ENCODE measurements at places on chromosomes 12 and 14.

GRCh38 chr14:23183479-23183878, at the start of gene SLC7A8:
Gene SLC7A8 (minus strand): TSS chr14:23183660. CDS start chr14:23182914, 746 bp downstream.
- peak; percentile 66 for DNase-seq

DNA sequence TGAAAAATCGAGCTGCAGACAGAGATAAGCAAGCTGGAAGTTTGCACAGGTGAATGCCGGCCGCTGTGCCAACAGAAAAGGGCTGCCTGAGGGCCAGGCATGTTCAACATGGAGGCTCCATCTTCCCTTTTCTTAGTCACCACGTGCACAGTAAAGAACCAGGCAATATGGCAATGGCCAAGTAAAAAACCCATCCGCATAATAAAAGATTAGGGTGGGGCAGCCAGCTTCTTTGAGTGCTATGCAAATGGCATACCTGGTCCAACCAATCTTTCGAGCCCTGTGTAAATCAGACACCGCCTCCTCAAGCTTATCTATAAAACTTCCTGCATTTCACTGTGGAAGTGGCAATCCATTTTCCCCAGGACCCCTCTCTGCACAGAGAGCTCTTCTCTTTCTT, 16.7 kb downstream of the PNP start:
- no peak for DNase-seq

GRCh38 chr12:93626160-93626559, 51.0 kb upstream of the CRADD start:
- DNase-seq: no peak

DNA sequence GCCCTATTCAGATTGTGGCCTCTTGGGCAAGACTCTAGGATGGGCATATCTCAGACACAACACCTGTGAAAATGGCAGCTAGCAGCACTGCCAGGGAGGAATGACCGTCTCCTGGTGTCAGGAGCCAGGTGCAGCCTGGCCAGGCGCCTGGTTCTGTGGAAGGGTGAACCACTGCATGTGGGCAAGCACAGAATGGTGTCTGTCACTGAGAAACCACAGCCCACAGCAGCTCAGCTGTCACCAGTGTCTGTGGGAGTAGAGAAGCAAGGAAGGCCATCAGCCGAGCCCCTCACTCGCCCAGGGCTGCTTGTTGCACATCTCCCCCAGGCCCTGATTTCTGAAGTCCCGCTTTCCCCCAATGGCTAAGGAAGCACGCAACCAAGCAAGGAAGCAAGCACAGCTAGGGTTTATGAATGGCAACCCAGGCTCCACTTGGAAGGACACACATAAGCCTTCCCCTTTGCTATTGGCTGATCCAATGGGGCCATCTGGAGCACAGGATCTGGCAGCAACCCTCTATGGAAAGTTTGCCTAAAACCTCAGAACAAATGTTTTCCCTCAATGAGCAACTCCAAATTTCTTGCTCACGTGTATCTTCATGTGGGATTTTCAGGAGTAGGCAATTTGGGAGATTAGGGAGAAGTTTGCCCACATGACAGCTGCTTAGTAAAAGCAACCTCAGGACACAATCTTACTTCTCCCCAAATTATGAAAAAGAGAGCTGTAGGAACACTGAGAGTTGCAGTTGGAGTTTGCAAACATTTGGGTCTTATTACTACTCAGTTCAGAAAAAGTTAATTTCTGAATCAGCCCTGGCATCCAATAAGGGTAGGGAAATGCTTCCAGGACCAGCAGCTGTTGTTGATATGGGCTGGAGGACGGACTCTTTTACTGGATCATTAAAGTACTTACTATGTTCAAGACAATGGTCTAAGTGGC, 44.7 kb downstream of the GPHB5 start:
- no peak for DNase-seq

GRCh38 chr12:66239295-66239694, 50.3 kb downstream of the IRAK3 start:
- no peak for DNase-seq

GRCh38 chr14:85865701-85866100, 335.8 kb downstream of the FLRT2 start:
- no peak for DNase-seq

DNA sequence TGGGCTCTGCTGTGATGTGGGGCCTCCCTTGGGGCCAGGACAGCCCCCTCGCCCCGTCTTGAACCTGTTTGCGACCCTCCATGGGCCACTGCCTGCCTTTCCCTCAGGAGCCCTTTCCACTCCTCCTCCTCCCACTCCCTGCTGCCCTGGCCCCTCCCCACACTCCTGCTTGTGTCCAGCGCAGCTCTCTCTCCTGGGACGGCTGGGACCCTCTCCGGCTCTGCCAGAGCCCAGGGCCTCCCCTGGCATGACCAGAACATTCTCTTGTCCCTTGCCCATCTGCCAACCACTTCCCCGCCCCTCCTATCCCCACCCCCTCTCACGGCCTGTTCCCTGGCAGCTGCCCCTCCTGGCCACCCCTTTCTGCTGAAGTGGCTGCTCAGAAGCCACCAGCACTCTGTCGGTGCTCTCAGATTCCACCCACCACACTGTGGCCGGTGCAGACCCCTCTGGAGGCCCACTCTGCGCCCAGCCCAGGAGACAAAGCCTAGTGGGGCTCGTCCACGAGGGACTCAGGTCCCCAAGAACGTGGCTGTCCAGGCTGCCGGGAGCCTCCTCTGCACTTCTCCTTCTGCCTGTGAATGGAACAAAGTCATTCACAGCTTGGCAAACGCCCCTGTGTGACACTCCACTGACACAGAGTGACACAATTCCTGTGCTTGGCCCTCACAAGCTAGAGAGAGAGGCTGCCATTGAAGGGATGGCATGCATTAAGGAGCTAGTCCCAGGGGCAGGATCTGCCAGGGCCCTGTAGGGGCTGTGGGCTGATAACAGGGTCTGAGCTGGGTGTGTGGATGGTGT, 1.4 kb downstream of the ASPG start:
- no peak for DNase-seq

- DNase-seq: no peak
These were observed 7.2 kb upstream of the NAA30 start for GRCh38 chr14:57383125-57383745.

DNA sequence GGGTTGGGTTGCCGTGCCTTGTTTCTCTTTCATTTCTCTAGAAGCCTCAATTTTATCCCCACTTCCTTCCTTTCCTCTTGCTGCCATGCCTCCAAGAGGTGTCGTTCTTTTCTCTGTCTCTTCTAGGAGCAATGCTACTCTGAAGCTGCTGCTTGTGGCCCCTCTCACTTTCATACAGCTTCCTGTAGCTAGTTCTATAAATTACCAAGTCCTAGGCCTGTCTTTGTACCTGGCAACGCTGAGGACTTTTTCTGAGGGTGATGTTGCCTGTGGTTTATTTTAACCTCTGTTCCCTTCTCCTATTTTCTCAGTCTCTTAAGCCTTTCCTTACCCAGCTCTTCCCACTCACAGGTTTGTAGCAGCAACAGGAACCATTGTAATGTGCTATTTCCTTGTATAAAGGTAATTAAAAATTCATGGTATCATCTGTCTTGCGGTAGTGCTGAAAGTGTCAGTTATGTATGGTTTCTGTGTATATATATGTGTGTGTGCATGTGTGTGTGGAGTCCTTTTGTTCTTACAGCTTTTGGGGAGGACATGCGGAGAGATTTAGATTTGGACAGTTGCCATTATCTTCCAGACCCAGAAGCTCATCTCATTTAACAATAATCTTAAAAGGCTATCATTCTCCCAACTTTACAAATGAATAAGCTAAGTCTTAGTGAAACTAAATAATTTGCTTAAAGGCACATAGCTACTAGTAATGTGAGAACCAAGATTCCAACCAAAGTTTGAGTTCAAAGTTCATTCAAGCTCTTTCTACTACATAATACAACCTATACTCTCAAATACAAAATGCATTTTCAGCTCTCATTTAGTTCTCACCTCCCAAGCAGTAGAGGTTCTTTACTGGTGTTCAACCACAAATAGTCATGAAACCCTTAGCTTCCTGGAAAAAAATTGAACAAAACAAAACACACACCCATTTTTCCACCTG, 43.8 kb downstream of the DDHD1 start:
- DNase-seq: no peak

- DNase-seq: no peak
These were observed 155.0 kb downstream of the CRADD start for GRCh38 chr12:93832131-93832530.
